ENCODE measurements at places on chromosomes 2 and 18. TPM values are rescaled to one million over a fixed set of nuclear protein-coding genes. Genes with fewer than 3 reads are reported as not detected.

DNA sequence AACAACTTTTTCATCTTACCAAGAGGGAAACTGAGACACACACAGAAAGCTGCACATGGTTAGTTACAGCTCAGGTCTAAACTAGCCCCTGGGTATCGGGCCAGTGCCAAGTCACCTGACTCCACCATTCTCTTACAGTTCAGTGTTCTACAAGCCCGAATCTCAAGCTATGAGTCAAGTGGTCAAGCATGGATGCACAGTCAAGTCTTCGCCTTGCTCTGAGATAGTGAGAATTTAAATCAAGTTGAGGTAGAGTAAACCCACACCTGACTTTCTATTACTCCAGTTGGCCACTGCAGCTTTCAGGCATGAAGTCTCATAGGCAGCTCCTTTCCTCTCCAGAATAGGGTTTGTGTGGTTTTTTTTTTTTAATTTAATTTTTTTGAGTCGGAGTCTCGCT lies 34.5 kb upstream of the ARL5A start:
- H3K36me3 ChIP-seq: no peaks in the 10 kb centered on the region
- H3K4me3 ChIP-seq: no peak overlapping the region
- no peak overlapping the region for H3K27ac ChIP-seq
- H3K4me1 ChIP-seq: no peaks in the 10 kb centered on the region
- no peaks in the 10 kb centered on the region for H3K27me3 ChIP-seq
- no peak for DNase-seq

DNA sequence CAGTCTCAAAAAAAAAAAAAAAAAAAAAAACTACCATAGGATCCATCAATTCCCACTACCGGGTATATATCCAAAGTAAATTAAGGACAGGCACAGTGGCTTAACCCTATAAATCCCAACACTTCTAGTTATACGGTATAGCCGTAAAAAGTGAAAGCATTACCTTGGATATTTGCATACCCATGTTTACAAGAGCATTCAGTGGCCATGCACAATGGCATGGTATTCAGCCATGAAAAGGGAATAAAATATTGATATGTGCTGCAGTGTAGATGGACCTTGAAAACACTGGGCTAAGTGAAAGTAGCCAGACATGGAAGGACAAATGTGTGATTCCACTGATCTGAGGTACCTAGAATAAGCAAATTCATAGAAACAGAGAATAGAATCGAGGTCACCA lies 111.8 kb upstream of the CAB39 start:
- H3K27ac ChIP-seq: no peak overlapping the region
- no peaks in the 10 kb centered on the region for H3K36me3 ChIP-seq
- no peaks in the 10 kb centered on the region for H3K4me1 ChIP-seq
- DNase-seq: no peak
- no peak overlapping the region for H3K4me3 ChIP-seq
- H3K27me3 ChIP-seq: no peaks in the 10 kb centered on the region

- peak overlapping the region; percentile 42 for H3K27ac ChIP-seq
- H3K4me3 ChIP-seq: no peak overlapping the region
- DNase-seq: peak; percentile 58
- peaks cover 96% of the 10 kb centered on the region for H3K4me1 ChIP-seq
- peaks cover 6% of the 10 kb centered on the region for H3K36me3 ChIP-seq
These were observed 8.7 kb downstream of the CEP68 start for GRCh38 chr2:65064728-65065552.

DNA sequence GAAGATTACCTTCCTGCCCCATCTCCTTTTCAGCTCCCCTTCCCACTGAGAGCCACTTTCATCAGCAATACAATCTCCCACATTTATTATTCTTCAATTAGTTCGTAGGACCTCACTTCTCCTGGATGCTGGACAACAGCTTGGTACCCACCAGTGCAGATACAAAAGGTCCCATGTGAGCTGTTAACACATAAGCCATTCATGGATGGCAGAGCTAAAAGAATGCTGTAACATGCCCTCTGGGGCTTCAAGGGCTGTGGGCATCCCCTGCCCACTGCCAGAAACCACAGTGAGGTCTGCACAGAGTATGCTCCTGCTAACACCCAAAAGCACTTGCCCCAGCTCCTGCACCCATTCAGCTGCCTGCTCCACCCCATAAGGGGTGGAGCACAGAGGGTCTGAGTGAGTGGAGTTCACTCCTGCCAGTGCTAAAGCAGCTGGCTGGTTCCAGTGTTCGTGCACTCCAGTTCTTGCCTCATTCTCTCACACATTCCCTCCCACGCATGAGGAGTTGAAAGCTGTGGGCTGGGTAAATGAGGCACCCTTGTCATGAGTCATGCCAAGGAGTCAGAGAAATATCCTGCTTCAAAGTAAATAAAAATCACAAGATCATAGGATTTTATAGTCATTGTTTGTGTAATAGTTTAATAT lies 305.9 kb upstream of the TMEFF2 start:
- no peaks in the 10 kb centered on the region for H3K27me3 ChIP-seq
- H3K36me3 ChIP-seq: no peaks in the 10 kb centered on the region
- no peak for DNase-seq

DNA sequence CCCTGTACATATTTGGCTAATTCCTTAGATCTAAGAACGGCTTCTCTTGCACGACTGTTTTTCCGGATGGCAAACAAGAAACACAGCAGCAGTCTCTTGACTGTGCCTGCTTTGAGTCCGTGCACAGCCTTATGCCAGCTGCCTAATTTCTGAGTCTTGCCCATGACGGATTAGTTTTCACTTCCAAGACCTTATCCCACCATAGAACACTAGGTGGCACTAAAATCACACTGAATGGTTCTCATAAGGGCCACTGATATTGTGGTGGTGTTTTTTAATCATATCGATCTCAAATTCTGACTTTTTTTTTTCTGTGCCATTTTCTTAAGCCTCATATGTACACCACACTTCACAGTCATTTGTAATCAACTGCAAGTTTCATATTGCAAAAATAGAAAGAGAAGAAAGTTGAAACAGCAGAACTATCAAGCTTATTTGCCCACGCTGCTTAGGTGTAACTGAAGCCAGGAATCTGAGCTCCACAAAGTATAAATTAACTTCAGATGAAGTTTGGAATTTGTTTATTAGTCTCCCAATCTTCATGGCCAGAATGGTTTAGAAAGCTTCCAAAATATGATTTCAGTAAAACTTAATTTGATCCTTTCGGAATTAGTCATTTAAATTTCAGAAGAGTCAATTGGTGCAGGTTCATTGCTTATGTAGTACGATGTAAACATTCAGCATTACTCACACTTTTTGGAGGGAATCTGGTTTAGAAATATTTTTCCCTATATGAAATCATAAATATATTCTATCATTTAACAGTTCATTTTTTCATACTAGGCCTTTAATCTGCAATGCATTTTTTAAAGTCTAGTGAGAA lies 45.5 kb upstream of the SCN7A start:
- H3K27me3 ChIP-seq: no peaks in the 10 kb centered on the region
- H3K36me3 ChIP-seq: no peaks in the 10 kb centered on the region
- H3K4me1 ChIP-seq: no peaks in the 10 kb centered on the region
- H3K4me3 ChIP-seq: no peak overlapping the region
- DNase-seq: no peak
- no peak overlapping the region for H3K27ac ChIP-seq

- no peaks in the 10 kb centered on the region for H3K36me3 ChIP-seq
- no peak for DNase-seq
- H3K27me3 ChIP-seq: no peaks in the 10 kb centered on the region
- no peak overlapping the region for H3K27ac ChIP-seq
- H3K4me3 ChIP-seq: no peak overlapping the region
These were observed 115.7 kb upstream of the CTDP1 start for GRCh38 chr18:79563949-79564348.

DNA sequence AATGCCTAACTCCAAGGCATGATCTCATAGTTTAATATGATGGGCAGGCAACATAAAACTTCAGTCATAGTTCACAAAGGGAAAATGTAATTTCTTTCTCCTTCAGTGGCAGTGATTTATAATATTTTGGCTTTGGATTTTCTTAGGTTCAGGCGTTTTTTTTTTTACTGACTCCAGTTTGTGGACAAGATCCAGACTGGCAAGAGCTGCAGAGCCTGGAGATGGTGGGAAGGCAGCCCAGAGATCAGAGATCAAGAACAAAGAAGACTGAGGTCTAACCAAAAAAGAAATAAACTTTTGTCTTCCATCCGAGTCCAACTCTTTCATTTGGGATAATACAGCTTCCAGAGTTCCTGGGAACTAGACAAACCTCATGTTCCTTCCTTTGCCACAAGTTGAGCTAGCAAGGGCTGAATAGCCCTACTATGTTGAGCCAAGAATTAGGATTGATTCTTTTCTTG lies 215.3 kb upstream of the SETBP1 start:
- no peak overlapping the region for H3K27ac ChIP-seq
- no peak for DNase-seq
- no peaks in the 10 kb centered on the region for H3K4me1 ChIP-seq
- no peaks in the 10 kb centered on the region for H3K36me3 ChIP-seq
- peaks cover 6% of the 10 kb centered on the region for H3K27me3 ChIP-seq

- H3K27ac ChIP-seq: no peak overlapping the region
- no peak overlapping the region for H3K4me3 ChIP-seq
- no peaks in the 10 kb centered on the region for H3K4me1 ChIP-seq
- no peak for DNase-seq
- H3K36me3 ChIP-seq: no peaks in the 10 kb centered on the region
- H3K27me3 ChIP-seq: no peaks in the 10 kb centered on the region
These were observed 53.4 kb downstream of the DNER start for GRCh38 chr2:229660951-229661350.

DNA sequence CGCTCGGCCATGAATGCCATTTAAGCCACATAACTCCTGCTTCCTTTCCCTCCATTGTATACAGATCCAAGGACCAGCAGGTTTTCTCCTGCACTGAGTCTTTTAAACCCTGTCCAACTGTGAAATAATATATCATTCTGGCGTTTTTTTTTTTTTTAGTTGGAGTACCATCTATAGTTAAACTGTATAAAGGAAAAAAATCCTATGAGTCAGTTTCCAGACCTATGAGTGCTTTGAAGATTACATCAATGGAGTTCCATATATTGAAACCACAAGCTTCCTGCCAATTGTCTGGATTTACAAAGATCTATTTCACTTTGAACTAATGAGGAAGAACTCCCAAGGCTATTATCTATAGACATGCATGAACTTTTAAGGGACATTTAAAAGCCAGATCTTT lies 2.4 kb upstream of the MALT1 start:
- H3K4me3 ChIP-seq: no peak overlapping the region
- DNase-seq: no peak
- no peaks in the 10 kb centered on the region for H3K27me3 ChIP-seq
- H3K27ac ChIP-seq: no peak overlapping the region

DNA sequence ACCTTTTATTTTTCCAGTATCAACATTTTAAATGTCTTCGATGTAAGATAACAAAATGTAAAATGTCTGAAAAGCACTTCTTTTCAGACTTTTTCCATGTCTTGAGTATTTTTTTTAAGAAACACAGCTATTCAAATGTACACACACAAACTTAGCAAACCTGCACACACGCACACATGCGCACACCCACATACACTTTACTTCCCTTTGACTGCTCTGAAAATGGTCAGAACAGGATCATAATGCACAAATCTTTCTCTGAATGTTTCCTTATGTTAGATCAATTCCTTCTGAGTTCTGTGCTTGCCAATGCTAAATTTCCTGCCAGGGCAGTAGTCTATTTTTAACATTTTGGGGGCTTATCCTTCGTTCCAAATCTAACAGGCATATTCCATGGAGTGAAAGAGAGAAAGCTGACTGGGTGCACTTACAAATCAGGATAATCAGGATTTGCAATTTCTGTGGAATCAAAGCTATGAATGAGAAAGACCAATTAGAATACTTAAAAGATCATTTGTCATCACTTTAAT lies 136.3 kb downstream of the ZEB2 start:
- H3K4me3 ChIP-seq: no peak overlapping the region
- H3K36me3 ChIP-seq: no peaks in the 10 kb centered on the region
- H3K27ac ChIP-seq: no peak overlapping the region
- peaks cover 9% of the 10 kb centered on the region for H3K4me1 ChIP-seq

- DNase-seq: no peak
- no peaks in the 10 kb centered on the region for H3K27me3 ChIP-seq
- H3K36me3 ChIP-seq: no peaks in the 10 kb centered on the region
- H3K4me1 ChIP-seq: peaks cover 68% of the 10 kb centered on the region
- peak overlapping the region; percentile 26 for H3K27ac ChIP-seq
These were observed 42.1 kb downstream of the GRHL1 start for GRCh38 chr2:9993488-9994165.

- H3K4me3 ChIP-seq: no peak overlapping the region
- no peaks in the 10 kb centered on the region for H3K36me3 ChIP-seq
- DNase-seq: no peak
- H3K27ac ChIP-seq: no peak overlapping the region
- peaks cover 8% of the 10 kb centered on the region for H3K4me1 ChIP-seq
These were observed 166.1 kb upstream of the ZNF521 start for GRCh38 chr18:25517881-25518715.

DNA sequence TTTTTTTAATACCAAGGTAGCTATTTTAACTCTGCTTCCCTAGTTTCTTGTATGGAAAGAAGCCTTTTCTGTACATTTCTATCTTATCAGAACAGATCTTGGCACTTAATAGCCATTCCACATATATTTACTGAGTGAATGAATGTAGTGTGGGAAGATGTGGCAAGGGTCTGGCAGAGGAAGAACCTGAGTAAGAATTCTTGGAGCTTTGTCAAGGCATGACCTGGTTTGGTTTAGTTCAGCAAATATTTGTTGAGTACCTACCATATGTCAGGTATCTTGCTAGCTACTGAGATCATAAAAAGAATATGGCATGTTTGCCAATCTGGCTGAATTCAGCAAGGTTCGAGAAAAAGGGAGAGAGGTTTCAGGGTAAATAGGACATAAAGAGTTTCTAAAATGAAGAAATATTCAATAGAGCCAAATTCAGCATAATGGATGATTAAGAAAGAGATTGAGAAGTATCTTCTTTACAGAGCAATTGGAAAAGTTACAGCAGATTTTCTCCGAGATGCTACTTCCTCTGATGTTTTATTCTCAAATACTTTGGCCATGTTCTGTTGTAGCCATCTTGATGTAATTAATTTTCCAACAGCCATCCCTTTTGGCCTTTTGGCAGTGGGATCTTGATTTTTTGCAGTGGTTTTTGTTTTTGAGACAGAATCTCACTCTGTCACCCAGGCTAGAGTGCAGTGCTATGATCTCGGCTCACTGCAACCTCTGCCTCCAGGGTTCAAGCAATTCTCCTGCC lies 21.7 kb upstream of the MEP1B start:
- no peak for DNase-seq
- H3K4me1 ChIP-seq: no peaks in the 10 kb centered on the region
- no peaks in the 10 kb centered on the region for H3K27me3 ChIP-seq
- no peak overlapping the region for H3K27ac ChIP-seq

Gene PLB1
- 2.4 TPM for total RNA-seq

Gene LTBP1
- total RNA-seq: 88.9 TPM

Gene ATG9A
- total RNA-seq: 78.2 TPM

Gene VSNL1
- total RNA-seq: 15.8 TPM

Gene NMS
- not detected for total RNA-seq
